Immature natural killer cell (primary cell): ENCODE measurements at places on chromosomes 7 and 10.

GRCh38 chr10:60350400-60350799 lies 39.3 kb downstream of the ANK3 start:
- no peak for DNase-seq

GRCh38 chr10:120473593-120473992 lies 16.6 kb downstream of the PLPP4 start:
- DNase-seq: no peak

DNA sequence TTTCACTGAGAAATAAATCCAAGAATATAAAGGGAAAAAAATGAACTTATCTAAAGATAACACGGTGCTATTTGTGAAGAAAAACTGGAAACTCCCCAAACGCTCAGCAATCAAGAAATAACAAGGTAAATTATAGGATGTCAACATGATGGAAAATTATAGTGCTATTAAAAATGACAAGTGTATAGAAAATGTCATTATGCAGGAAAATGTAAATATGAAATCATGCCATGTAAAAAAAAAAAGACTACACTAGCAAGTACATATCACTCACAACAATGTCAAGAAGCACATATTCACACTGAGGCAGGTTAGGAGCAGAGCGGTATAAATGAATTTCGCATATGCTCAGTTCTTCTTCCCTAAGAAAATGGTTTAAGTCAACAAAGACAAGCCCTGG lies 27.7 kb downstream of the KLRG2 start:
- no peak for DNase-seq

- DNase-seq: no peak
Measured at GRCh38 chr10:8951440-8952089, 897.1 kb downstream of the GATA3 start.

GRCh38 chr7:77528368-77528767 lies 8.7 kb upstream of the PTPN12 start:
- DNase-seq: no peak

GRCh38 chr7:66183700-66184099 lies 21.4 kb upstream of the TPST1 start:
- DNase-seq: no peak

GRCh38 chr7:132154248-132154647 lies 422.0 kb downstream of the PLXNA4 start:
- no peak for DNase-seq

DNA sequence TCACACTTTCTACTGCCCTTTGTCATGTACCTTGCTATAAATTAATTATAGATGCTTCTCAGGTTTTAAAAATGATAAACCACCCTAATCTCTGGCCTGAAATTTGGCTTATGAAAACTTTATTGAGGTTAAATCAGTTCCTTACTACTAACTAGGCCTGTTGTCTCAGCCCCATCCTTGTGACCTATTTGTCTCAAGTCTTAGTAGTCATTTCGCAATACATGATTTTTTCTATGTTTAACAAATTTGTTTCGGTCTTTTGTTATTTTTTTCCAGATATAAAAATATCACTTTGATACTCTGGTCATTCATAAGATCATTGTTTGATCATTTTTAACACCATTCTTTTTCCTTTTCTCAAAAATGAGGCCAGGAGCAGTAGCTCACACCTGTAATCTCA lies 411.6 kb downstream of the GFRA1 start:
- DNase-seq: no peak

DNA sequence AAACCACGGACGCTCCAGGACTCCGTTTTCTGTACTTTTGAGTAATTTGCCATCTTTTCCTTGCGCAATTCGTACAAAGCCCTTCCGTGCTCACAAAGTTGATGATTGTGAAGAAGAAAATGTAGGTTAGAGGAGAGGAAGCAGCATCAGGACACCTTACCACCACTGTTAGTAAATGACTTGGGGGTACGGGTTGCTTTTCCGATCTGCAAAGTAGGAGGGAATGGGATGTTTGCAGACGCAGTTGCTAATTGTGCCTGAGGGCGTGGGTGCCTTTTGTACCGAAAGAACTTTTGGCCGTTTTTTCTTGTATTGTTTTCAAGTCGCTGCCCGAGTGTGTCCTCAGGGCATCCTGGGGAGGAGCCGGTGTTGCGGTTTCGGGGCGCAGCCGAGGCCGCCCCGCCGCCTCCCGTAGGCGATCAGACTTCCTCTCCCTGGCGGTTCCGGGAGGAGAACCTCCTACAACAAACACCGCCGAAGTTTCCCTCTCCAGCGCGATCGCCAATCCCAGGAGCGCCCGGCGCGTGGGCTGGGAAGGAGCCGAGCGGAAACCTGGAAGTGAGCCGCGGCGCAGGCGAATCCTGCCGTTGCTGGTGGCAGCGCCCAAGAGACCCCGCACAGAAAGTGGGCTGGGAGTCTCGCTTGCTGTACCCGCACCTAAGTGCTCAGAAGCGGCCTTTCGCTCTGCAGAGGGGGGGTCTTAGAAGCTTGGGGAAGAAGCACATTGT lies 1.0 kb downstream of the PRR15 start:
- DNase-seq: no peak

GRCh38 chr10:89695307-89695706 lies 6.1 kb upstream of the KIF20B start:
- DNase-seq: no peak

DNA sequence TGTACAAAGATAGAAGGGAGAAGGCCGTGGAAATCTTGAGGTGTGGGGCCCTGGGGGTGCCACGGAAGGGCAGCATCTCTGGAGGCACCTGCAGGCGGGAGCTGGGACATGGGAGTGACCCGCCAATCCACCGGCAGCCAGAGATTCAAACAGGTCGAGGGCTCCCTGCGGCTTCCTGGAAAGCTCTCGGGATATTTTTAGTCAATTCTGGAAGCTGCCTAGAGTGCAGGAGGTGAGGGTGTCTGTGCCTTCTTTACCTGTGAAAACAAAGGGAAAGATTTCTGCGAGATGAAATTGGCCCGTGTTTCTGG lies 16.6 kb downstream of the MNX1 start:
- DNase-seq: no peak

DNA sequence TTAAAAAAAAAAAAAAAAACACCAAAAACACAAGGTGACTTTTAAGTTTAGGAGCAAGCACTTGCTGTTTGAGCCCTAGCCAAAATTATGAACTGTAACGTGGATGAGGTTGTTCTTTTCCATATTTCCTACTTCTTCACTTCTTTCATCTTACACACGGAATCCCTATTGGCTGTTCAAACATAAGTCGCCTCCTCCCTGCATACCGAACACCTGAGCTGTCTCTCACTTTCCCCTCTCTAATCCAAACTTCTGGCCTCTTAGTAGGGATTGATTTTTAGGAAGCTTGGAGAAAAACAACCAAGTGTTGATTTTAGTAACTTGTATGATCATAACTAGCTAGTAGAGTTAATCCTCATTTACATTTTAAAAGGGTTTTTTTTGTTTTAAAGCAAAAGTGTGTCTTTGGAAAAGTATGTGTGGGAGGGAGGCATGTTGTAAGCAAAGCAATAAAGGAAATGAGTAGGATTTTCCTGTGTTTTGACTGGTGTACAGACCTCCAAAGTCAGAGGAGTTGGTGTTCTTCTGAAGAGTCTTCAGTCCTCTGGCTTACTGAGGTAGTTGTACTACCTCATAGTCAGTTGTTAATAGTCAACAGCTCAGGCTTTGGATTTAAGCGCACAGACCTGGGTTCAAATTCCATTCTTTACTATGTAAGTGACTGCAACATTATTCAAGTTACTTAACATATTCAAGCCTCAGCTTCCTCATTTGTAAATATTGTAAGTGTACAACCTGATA lies 39.3 kb downstream of the RABGEF1 start:
- DNase-seq: no peak

GRCh38 chr10:116553378-116553980 lies 7.7 kb downstream of the PNLIP start:
- no peak for DNase-seq

DNA sequence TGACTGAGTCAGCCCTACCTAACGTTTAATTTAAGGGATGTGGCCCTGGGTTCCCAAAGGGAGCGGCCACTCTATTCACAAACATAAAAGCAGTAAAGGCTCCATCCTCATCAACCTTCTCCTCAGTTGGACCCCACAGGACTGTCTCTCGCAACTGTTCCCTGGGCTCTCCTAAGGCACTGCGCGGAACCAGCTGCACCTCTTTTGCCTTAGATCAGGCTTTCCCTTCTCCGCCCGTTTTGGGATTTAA lies 689 bp upstream of the GTPBP4 start:
- DNase-seq: no peak

DNA sequence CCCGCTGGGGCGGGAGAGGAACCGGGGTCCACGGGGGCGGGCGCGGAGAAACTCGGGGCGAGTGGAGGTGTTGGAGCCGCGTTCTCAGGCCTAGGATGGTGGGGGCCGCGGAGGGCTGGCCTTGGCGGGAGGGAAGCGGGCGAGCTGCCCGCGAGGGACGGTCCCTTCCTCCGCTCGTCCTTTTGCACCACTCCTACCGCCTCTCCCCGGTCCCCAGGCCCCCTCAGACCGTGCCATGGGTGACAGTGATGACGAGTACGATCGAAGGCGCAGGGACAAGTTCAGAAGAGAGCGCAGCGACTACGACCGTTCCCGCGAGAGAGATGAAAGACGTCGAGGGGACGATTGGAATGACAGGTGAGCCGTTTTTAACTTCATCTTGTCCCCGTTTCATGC lies 451 bp downstream of the SRRT start:
- no peak for DNase-seq
